ENCODE measurements at places on chromosomes 11 and 22.

DNA sequence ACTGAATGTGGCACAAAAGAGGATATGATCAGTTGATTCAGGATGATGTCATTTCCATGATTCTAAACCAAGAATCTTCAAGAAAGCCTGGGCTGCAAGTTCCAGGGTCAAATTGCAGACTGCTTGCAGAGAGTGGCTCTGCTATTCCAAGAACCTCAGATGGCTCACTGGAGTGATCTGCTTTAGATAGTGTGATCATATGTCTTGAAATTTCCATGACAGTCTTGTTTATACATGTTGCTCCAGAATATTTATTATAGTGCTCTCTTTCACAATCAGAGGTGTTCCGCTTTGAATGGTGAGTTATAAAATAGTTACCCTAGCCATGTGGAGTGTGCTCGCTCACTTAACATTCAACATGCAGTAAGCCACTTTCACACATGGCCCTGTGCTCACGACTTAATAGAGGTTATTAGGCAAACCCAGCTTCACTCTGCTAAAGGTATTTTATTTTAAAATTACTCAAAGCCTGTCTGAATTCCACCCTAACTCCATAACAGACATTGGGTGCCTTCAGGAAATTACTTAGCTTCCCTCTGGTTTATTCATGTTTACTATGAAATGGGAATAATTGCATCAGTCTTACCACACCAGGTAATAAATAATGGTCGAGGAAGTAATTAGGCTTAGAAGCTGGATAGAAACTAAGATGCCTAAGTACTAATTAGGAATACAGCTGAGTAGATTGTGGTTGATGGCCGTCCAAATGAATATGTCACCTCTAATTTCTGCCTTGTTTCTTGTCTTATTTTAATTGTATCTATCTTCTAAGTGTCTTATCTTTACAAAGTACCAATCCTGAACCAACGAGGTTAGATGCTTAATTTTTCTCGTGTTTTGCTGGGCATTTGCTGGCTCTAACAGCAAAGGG, 187.9 kb downstream of the ETS1 start:
- no peak for DNase-seq

DNA sequence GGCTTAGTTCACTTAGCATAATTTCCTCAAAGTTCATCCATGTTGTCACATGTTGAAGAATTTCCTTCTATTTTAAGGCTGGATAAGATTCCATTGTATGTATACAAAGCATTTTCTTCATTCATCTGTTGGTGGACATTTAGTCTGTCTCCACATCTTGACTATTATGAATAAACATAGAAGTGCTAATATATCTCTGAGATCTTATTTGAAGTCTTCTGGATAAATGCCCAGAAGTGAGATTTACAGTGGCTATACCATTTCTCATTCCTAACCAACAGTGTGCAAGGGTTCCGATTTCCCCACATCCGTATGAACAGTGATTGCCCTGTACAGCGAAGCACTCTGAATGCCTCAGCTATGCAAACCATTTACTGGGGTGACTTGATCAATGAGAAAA, 6.6 kb upstream of the ZFTA start:
- DNase-seq = no peak

GRCh38 chr22:44091021-44091721, 67.1 kb downstream of the PARVB start:
- DNase-seq = no peak

GRCh38 chr11:17563231-17563646, 16.2 kb downstream of the OTOG start:
- DNase-seq = no peak

GRCh38 chr11:44519989-44520737, 45.3 kb upstream of the CD82 start:
- DNase-seq = no peak

DNA sequence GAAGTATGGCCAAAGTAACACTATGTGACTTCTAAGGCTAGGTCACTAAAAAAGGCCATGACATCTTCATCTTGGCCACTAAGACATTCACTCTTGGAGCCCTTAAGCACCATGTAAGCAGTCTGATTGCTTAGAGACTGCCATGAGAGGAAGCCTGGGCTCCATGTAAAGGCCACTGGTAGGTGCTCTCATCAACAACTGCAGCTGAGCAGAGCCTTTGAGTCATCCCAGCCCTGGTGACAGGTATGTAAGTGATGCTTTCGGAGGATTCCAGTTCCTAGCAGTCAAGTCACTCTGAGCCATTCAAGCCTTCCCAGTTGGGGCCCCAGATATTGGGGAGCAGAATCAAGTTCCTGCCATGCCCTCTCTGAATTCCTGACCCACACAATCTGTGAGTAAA, 26.2 kb downstream of the GAB2 start:
- no peak for DNase-seq

- DNase-seq = no peak
Measured at GRCh38 chr22:49850959-49851802, 2.5 kb upstream of the ZBED4 start.

DNA sequence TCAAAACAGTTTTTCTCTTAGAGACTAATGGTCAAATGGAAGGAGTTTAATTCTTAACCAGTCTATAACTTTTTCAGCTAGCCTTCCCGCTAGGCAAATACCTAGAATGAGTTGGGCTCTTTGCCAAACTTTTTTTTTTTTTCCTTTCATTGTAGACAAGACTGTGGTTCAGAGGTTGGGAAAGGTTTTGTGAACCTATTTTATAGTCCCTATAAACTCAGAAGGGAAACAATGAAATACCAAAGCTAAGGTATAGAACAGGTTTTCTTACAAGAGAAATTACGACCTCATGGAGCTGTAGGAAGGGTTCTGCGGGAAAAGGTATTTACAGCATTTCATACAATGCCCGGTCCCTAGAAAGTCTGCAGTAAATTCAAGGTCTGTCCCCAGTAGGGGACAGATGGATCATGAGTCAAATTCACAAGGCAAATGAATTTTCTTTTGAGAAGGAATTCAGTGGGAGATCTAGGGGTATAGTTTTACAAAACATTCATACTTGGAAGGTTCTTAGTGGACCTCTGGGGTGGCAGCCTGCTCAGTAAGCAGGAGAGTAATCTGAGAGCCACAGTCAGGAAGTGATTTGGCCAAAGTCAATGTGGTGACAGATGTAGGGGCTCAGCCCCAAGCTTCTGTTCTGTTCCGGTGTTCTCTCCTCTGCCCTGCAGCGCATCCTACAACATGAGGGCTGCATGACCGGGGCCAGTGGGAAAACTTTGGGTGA, 146.8 kb downstream of the DBX1 start:
- no peak for DNase-seq

DNA sequence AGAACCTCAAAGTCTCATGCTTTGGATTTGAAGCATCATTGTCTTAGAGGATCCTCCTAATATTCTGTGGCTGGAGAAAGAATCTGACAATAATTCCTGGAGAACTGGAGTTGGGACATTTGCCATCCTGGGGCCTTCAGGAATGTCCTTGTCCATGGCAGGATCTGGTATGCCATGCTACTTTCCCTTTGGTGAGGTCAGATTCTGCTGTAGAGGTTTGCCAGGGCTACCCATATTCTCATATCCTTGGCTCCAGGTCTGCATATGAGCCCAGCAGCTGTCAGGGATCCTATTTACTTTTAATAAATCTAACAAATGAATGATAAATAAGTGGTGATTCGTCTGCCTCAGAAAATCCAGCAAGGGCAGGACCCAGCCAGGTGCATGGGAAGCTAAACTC, 35.0 kb downstream of the ARL14EP start:
- DNase-seq = no peak

GRCh38 chr22:24180316-24181087, 785 bp upstream of the SUSD2 start:
- no peak for DNase-seq

DNA sequence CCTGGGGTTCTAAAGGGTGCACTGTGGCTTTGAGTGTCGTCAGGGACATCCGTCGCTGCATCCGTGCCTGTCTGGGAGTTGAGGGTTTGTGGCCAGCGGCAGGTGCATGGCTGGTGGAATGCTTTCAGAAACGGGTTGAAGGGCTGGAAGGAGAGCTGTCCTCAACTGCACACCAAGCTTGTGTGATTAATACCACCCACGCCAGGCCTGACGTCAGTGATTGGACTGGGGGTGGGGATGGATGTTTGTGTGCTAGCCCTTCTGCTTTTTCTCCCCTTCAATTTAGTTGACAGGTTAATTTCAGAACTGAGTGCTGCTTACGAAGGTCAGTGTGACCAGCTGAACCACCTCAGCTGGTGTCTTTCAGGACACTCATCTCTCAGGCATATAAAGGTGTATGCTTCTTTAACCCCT, 3.2 kb upstream of the GAB2 start:
- DNase-seq = no peak

DNA sequence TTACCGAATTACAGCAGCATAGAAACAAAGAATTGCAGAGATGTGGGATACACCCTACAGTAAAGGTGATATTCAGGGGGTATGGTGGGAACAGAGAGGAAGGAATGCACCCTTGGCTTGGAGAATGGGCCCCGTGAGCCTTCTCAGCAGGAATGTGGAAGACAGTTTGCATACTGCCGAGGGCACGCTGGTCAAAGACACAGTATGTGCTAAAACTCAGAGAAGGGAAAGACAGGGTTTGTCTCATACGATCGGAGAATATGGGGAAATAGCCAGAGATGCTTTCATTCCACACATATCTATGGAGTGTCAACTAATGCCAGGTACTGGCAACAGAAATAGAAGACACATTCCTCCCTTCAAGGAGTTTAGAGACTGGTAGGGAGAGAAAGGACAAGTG, 36.9 kb downstream of the UBASH3B start:
- no peak for DNase-seq

- DNase-seq = no peak
Measured at GRCh38 chr11:3880724-3881123, 25.3 kb downstream of the STIM1 start.

- no peak for DNase-seq
Measured at GRCh38 chr11:131278472-131278871, 91.9 kb upstream of the NTM start.

- DNase-seq = no peak
Measured at GRCh38 chr22:43967069-43967468, 11.8 kb downstream of the SAMM50 start.

GRCh38 chr11:8724682-8725081, 42.1 kb downstream of the RPL27A start:
- DNase-seq = no peak

DNA sequence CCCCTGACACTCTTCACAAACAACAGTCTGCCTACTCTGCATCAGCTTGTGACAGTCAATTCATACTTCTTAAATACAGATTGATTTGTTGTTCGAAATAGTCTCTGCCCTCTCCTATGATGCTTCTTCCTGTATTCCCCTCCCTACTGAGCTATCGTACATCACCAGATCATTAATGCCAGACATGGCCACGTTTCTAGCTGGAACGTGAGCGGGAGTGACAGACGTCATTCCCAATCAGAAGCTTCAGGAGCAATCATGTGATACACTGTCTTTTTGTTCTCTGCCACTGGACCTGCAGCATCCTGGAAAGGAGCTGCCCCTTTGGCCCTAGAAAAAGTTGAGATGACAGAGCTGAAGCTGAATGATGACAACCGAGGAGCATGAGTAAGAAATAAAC, 48.5 kb downstream of the CSNK2A3 start:
- DNase-seq = no peak

GRCh38 chr11:44912270-44912987, 38.3 kb downstream of the TP53I11 start:
- DNase-seq = no peak

DNA sequence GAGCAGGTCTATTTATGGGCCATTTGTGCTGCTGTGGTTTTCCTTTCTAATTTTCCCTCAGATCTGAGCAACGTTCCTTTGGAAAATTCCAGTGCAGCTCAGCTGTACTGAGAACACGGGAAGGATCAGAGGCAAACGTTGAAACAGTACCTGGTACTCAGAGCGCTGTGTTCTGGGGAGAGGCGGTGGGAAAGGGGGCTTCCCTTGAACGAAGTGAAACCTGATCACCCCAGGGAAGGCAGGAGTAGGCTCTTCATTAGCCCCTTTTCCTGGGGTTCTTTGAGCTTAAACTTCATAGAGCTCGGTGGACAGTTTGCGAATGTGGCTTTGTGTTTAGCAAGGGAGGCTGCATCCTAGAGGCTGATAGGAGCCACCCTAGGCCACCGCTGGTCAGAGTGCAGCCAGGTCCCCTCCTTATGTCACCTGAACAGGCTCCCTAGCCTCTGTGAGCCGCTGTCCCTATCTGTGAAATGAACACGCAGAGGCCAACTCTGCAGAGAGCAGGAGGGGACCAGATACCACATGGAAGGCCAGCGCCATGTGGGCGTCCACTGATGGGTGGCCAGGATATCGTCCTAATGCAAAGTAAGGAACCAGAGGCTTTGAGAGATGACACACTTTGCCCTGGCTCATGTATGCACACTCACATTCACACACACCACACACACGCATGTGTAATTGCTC, 1464.8 kb downstream of the BRD1 start:
- no peak for DNase-seq

GRCh38 chr22:46007003-46007847, 30.3 kb upstream of the WNT7B start:
- DNase-seq = no peak

DNA sequence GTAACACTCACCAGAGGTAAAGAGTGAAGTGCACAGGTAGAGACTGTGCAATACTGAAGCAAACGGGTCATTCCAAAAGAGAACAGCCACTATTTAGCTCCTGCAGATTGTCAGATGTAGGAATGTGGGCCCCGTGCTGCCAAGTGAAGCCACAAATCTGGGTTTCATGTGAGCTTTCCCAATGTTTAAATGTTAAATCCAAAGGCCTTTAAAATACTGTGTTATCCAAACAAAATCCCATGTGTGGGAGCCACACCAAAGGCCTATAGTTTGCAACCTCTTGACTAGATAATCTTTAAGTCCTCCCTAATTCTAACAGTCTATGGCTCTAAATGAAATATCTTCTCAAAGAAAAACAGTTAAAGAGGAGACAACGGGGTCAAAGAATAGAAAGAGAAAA, 43.3 kb downstream of the RBFOX2 start:
- no peak for DNase-seq

GRCh38 chr22:30447656-30448055, 22.1 kb downstream of the MTFP1 start:
- no peak for DNase-seq

- no peak for DNase-seq
Measured at GRCh38 chr11:77064648-77065217, 2.0 kb upstream of the CAPN5 start.

GRCh38 chr11:23586173-23586572, 725.9 kb upstream of the CCDC179 start:
- DNase-seq = no peak

DNA sequence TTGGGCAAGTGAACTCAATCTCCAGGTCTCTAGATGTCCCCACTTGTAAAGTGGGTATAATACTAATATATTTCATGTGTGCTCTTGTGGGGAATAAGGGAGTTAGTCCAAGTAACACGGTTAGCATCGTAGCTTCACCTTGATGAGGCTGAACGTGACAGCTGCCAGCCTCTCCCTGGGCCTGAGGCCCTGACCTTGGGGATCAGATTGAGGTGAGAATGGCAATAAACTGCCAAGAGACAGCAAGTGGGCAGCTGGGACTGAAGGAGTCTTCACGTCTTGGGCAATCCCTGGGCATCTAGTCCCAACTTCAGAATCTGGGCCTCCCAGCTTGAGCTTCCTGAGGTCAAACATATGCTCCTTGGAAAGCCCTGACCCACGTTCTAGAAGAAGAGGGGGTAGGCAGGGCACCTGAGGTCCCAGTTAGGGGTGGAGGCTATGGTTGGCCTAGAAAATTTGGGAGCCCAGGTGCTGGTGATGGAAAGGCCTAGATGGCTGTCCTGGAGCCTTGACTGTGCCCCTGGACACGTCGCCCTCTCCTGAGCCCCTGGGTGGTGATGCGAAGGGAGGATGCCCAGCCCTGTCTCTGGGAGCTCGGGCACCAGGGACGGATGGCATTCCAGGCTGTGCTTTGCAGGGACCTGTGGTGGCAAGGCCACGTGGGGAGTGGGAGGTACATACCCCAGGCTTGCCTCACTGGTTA, 23.4 kb downstream of the ADAMTS15 start:
- no peak for DNase-seq

Measured in stimulated activated CD4-positive, alpha-beta T cell treated with anti-CD3 and anti-CD28 coated beads, Interleukin-1b, Interleukin-23, amount 100 ng/mL, for 1 hour (primary cell).